GM12878 (cell line): ENCODE measurements at places on chromosomes 7 and 10.

- no peak for DNase-seq
Measured at GRCh38 chr10:29829776-29830175, 195.0 kb upstream of the SVIL start.

DNA sequence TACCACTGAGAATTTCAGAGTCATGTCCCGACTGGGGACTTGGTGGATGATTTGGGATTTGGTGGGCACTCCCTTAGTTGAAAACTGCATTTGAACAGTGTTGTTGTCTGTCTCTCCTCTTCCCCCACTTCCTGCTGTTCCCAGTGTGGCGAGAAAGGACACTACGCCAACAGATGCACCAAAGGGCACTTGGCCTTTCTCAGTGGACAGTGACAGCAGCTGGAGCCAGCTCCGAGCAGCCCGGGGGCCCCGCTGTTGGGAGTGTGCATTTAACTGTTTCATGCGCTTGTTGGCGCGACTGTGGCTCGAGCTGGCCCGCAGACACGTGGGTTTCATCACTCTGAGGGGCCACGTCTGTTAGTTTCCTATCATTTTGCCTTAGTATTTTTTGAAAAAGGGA, 9.7 kb downstream of the ATP5MF start:
- DNase-seq = no peak

- no peak for DNase-seq
Measured at GRCh38 chr7:30206491-30206890, 71.7 kb downstream of the MTURN start.

DNA sequence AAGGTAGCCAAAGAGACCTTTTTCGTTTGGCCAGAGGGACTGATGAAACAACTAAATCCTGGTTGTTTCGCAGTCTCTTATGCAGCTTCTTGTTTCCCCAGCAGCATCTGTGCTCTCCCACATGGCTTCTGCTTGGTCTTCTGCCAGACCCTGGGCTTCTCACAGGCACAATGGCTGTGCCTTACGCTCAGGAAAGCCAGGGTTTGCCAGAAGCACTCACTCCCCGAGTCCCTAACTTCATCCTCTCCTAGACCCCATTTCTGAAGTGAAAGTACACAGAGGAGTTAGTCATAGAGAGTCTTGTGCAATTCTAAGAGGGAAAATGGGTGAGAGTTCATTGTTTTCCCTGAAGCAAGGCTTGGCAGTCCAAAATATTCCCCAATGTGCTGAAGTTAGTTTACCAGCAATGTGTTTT, 121.7 kb downstream of the EVX1 start:
- DNase-seq = no peak

- no peak for DNase-seq
Measured at GRCh38 chr10:56881218-56881617, 520.2 kb upstream of the ZWINT start.

DNA sequence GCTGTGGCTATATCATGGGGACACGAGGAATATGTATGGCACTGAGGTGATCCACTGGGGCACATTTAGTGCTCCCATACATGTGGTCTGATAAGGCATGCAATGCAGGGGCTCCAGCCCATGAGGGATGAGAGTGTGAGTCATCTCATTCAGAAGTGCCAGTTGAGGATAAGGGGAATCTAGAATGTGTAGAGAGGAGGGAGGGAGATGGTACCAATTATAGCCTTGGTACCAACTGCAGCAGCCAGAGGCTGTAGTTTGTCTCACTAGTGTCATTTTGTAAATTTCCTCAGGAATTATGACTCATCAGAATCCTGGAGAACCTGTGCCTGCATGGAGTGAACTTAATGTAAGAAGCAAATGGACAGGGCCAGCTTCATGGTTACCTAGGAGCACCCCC, 46.2 kb downstream of the LAMB4 start:
- no peak for DNase-seq

GRCh38 chr10:29620112-29620690, 14.6 kb downstream of the SVIL start:
- DNase-seq = no peak
